ENCODE measurements at places on chromosomes 4 and X.

- no peak for DNase-seq
These were observed 65.1 kb downstream of the LHFPL1 start for GRCh38 chrX:112614640-112615039.

- DNase-seq: no peak
These were observed 164.7 kb upstream of the SLIT2 start for GRCh38 chr4:20086799-20087521.

DNA sequence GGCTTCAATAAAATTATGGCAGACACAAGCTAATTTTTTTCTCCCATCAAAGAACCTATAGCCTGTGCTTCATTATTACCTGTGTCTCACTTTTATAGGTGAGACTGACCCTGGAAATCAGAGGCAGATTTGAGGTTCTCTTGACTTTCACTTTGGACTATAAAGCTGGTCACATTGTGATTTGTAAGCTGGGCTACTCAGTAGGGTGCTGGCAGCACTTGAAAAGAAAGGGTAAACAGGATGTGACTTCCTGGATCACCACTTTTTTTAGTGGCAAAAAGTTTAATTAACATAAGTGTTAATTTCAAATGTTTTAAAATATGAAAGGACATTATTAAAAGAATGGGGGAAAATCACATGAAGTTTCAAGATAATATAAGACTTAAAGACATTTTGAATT is 50.6 kb upstream of the GATB start:
- DNase-seq: no peak

- no peak for DNase-seq
These were observed 23.5 kb downstream of the TMEM31 start for GRCh38 chrX:103734125-103734760.

- DNase-seq: no peak
These were observed 182.0 kb downstream of the TENT5D start for GRCh38 chrX:80602036-80602860.

- DNase-seq: no peak
These were observed 13.6 kb downstream of the EXOC1 start for GRCh38 chr4:55866973-55867574.

DNA sequence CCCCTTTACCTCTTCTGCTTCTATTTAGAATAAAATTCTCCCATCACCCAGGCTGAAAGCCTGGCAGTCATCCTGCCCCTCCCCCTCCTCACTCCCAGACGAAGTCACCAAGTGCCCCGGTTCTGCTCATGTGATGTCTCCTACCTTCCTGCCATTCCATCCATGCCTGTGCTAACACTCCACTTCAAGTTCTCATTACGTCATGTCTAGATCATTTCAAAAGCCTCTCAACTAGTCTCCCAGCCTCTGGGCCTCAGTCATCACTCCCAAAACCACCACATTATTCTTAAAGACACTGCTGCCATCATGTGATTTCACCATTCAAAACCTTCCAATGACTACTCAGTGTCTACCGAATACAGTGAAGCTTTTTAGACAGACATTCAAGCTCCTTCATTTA is 17.2 kb upstream of the HOPX start:
- DNase-seq: no peak

GRCh38 chr4:47651231-47651630 is 166.2 kb downstream of the ATP10D start:
- no peak for DNase-seq

All from activated CD4-positive, CD25-positive, alpha-beta regulatory T cell treated with anti-CD3 and anti-CD28 coated beads, Interleukin-2, amount 50 U/mL, for 16 hours (primary cell).